Stimulated activated CD4-positive, alpha-beta T cell treated with anti-CD3 and anti-CD28 coated beads, TNF-alpha, amount 100 ng/mL, for 4 hours (primary cell): ENCODE measurements at places on chromosomes 2 and 18.

- no peak for DNase-seq
Measured at GRCh38 chr2:230900336-230900995, 24.6 kb downstream of the GPR55 start.

- DNase-seq: no peak
Measured at GRCh38 chr2:105641389-105641811, 103.3 kb upstream of the NCK2 start.

DNA sequence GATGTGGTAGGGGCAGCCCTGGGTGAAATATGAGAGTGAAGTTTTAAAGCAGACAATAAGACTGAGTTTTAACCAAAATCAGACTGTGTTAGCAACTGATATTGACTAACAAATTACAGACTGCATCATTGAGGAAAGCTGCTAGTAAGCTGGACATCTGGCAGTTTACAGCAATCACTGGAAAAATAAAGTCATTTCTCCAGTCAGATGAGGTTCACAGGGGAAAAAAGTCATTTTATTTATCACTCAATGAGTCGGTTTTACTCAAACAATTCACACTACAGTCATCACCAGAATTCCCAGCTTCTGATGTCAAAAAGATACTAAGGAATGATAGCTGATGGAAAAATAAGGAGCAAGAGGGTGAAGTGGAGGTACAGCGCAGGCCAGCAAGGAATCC is 10.5 kb upstream of the TMEM177 start:
- DNase-seq: no peak

DNA sequence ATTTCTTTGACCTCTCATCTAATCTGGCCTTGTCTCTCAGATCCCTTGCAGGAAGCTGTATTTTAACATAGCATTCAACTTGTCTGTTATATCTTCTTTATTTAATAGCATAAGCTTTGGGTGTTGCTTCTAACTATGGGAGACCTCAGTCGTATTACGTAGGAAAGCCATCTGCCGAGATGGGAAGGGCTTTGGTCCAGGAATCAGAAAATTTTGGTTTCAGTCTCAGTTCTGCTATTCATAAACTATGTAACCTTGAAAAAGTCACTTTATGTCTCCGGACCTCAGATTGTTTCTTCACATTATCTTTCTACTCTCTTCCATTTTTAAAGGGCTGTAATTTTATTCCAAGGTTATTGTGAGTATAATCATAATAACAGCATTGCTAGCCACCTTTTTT is 297.7 kb downstream of the SATB2 start:
- DNase-seq: no peak

GRCh38 chr18:25231327-25231691 is 120.7 kb downstream of the ZNF521 start:
- DNase-seq: no peak

DNA sequence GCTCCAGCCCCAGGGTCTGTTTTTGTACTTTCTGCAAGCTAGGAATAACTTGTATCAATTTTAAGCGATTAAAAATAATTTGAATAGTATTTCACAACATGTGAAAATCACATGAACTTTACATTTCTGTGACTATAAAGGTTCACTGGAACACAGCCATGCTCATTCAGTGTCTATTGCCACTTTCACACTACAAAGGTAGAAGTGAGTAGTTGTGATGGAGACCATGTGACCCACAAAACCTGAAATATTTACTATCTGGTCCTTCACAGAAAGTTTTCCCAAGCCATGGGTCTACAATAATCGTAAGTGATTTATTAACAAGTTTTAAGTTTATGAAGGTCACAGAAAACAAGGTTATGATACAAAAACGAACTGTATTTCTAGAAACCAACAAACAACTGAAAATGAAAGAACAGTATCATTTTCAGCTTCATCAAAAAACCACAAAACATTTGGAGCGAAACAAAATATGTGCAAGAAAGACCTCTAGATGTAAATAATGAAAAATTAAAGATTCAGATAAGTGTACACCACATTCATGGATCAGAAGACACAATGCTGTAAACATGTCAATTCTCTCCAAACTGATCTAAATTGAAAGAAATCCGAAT is 68.9 kb upstream of the DNER start:
- no peak for DNase-seq
